ENCODE measurements at places on chromosomes 2 and 18.
A peak's percentile ranks its signal among the peaks of the same experiment; 100 is the strongest.

- no peak for DNase-seq
These were observed 24.7 kb upstream of the MRO start for GRCh38 chr18:50844554-50844953.

GRCh38 chr2:23241611-23242245, 143.3 kb upstream of the KLHL29 start:
- no peak for DNase-seq

GRCh38 chr2:64166212-64166611, 22.0 kb upstream of the PELI1 start:
- DNase-seq: no peak

DNA sequence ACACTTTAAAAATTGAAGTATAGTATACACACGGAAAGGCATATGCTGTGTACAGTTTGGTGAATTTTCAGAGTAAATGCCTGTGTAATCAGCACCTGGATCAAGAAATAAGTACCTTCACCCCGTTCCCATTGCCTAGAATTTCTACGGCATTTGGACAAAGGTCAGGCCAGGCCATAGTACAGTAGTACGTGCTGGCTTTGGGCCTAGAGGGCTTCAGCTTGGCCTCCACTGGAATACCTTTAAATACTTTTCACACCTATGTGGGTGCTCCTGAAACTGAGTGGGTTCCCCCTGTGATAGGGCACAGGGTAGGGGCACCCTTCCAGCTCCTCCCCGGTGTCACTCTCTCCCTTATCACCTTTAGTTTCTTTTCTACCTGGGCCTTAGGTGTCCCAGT, 26.5 kb downstream of the TET3 start:
- DNase-seq: no peak

- peak; percentile 53 for DNase-seq
These were observed 199.3 kb upstream of the EPAS1 start for GRCh38 chr2:46097714-46098480.

GRCh38 chr18:11258039-11258610, 108.8 kb upstream of the PIEZO2 start:
- DNase-seq: no peak

DNA sequence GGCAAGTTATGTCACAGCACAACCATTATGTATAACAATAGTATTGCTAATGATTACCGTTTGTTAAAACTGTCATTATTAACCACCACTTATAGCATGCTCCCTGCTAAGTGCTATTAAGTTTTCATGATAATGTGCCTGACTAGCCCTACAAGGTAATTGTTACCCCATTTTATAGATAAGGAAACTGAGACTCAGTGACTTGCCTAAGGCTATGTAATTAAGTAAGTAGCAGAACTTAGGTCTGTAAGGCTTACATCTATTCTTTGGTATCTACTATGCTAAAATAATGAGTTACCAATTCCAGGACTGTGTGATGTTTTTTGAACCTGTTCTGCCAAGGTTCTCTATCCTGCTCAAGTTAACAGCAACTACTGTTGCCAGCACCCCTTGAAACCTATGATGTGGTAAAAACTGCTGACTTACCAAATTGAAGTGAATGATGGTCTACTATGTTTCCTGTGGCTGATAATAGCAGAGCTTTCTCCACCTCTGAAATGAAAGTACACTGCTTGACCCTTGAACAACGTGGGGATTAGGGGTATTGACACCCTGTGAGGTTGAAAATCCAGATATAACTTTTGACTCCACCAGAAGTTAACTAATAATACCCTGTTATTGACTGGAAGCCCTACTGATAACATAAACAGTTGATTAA, 18.2 kb downstream of the ACVR2A start:
- DNase-seq: no peak

DNA sequence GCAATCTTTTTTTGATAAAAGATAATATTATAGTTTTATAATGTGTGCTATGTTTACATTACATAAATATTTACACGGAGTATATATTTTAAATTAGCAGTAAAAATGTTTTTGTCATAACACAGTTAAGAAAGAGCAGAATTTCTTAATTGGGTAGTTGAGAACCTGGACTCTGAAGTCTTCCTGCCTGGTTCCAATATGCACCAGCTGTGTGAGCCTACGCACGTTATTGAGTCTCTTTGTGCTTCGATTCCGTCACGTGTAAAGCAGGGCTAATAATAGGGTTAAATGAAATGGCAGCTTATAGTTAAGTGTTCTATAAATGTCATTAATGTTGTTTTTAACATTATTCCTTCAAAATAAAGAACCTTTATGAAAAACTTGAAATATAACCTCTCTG, 1.2 kb upstream of the CCDC88A start:
- no peak for DNase-seq

GRCh38 chr2:73828818-73829570, at the start of gene STAMBP:
STAMBP (plus strand) TSS chr2:73828961; CDS start chr2:73830857, 1,896 bp downstream.
- DNase-seq: peak; percentile 80

GRCh38 chr2:159925975-159926374, 128.0 kb upstream of the CD302 start:
- no peak for DNase-seq

GRCh38 chr2:145777914-145778313, 1258.0 kb upstream of the ZEB2 start:
- no peak for DNase-seq

- no peak for DNase-seq
These were observed 2.3 kb downstream of the FOSL2 start for GRCh38 chr2:28394997-28395333.

DNA sequence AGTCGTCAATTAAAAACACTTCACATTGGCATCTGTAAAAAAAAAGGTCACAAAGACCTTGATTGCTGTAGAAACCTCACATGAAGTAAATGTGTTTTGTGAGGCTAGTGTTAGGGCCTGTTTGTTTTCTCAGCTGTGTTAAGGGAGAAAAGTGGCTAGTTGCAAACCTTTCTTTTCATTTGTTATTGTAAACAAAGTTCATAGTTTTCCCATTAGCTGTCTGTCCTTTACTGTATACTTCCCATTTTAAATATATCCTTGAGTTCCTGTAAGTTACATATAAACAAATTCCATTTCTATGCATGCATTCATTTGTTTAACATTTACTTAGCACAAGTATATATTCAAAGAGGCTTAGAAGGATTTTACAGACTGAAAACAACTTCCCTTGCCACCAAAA, 1250.2 kb downstream of the LRP1B start:
- DNase-seq: no peak

DNA sequence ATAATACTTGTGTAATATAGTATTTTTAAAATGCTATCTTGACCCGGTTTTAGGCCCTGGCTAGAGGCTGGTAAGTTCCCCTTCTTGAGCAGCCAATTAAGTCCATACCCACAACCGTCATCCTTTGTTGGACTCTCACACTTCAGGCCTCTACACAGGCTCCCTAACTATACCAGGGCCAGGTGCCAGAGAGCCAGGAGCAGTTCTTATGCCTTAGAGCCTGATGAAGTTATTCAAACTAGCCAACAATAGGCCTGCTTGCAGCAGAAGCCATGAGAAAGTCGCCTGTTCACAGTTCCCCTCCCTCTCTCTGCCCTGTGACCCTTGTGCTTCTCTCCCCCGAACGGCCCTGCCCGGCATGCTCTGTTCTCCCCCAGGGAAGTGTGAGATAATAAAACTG, 454.2 kb upstream of the KLHL29 start:
- DNase-seq: no peak

DNA sequence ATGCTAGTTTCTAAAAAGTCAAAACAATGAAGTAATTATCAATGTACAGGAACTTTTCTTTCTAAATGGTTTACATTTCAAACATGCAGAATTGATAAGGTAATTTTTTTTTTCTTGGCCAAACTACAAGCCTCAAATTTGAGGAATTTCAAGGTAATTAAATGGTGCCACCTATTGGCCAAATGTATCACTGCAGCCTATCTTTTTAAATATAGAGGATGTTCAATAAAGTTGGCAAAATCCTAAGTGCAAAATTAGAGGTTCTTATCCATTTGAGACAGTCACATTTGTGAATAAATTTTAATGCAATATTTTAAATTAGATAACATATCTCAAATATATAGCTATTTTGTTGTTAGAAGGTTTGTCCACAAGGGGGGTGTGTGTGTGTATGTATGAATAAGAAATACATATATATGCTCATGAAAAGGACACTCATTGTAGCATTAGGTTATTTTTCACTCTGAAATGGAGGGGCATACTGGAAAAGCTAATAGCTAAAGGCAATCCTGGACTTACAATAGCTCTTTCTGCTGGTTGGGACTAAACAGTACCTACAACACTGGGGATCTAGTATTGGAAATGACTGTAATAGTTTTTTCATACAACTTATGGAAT, 26.2 kb downstream of the MMADHC start:
- DNase-seq: peak; percentile 61

DNA sequence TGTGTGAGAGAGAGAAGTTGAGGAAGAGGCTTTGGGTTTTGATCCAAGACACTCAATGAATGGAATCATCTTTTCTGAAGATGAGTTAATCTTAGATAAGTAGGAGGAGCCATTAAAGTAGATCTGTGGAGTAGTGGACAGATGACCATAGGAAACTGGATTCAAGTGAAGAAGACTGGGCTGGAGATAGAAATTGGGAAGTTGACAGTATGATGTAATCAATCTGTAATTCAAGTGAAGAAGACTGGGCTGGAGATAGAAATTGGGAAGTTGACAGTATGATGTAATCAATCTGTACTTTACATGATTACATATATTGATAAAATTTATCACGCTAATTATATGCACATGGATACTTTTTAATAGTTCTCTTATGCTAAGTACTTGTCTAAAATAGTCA, 92.8 kb downstream of the PHLPP1 start:
- DNase-seq: no peak

GRCh38 chr2:237441605-237442274, 27.8 kb upstream of the COL6A3 start:
- no peak for DNase-seq

DNA sequence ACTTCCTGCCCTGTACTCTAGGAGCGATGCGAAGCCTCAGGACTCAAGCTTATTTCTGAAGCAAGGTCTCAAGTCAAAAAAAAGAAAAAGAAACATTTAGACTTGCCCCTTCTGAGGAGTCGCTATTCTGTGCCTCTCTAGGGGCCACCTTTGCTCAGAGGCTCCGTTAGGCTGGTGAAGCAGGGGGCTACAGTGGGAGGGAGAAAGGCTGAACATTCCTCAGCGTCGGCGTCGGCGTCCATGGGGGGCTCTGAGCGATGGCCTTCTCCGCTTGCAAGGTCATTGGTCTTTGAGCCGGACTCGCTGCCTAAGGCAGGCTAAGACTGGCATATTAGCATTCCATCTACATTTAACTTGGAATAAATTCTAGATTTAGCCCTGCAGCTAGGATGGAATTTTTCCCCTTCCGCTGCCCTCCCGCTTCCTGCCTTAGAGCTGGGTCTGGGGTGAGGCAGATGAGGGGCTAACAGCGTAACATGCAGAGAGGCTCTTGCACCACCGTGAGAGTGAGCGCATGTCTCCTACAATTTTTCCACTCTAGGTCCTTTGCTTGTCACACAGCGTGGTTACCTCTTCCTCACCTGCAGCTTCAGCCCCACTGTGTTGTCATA, 53.6 kb upstream of the ATL2 start:
- no peak for DNase-seq

DNA sequence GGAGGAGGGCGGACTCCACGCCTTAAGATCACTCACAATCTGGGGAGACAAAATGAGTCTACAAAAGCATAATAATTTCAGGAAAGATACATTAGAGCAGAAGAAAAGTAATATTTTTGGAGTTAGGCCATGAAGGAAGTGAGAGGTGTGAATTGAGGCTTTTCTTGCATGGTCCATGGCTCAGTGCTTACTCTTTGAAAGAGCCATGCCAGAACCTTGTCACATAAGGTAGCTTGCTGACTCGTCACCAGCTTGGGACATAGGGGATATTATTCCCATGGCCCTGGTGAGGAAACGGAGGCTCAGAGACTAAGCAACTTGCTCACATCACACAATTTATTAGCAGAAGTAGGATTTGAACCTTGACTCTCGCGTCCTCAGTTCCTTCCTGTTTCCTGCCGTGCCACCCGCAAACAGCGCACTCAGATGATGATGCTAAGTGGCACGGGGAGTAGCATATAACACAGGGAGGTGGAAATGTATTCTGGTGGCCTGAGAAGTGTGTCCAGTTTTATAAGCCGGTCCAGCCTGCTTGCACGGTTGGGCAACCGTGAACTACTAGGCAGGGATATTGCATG, 312.2 kb upstream of the EPAS1 start:
- peak; percentile 50 for DNase-seq

GRCh38 chr2:124025891-124026434, 876 bp downstream of the CNTNAP5 start:
- no peak for DNase-seq

GRCh38 chr2:117820444-117820843, 6.0 kb downstream of the DDX18 start:
- no peak for DNase-seq

DNA sequence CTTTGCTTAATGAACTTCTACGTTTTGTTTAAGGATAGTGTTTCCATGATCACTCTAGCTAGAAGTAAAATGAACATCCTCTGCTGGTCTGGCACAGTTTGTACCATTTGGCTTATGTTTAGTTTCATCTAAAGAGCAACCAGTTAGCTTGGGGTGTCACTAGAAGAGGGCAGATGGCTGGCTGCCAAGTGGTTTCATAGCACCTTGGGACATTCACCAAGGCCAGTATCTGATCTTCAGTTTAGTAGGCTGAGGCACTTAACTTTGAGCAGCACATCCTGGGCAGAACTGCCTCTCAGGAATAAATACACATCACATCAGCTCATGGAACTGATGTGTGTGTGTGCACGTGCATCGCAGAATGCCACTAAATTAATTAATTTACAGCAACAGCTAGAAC, 68.4 kb downstream of the NXPH2 start:
- no peak for DNase-seq

DNA sequence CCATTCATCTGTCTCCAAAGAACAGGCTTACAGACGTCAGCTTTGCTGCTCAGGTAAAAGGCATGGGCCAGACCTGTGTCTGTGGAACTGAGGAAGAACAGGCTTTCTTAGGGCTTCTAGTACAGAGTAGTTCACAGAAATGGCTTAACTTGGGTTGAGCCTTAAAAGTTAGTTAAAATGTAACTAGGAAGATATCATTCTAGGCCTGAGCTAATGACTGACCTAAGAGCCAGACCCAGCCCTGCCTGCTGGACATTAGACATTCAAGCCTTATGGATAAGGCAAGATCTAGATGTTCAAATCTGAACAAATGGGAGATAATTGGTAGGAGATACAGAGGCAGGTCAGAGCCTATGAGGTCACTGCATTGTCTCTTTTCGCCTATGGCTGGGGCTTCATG, 73.9 kb upstream of the SLC14A2 start:
- DNase-seq: no peak

Measured in hematopoietic multipotent progenitor cell (in vitro differentiated cells).